ENCODE measurements at places on chromosomes 13 and 19. TPM values are rescaled to one million over a fixed set of nuclear protein-coding genes. Genes with fewer than 3 reads are reported as not detected.

DNA sequence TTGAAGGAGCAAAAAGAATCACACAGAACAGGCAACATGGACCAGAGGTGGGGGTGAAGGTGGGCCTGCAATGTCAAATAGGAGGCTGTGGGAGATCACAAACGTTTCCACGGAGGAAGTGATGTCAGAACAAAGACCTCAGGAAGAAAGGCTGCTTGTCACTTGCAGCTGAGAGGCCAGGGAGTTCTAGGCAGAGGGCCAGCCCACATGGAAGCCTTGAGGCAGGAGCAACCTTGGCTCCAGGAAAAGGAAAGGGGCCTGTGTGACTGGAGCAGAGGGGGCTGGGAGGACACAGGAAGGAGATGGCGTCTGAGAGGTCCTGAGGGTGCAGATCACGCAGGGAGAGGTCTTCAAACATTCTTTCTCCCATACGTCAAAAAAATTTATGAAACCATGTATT is 16.3 kb downstream of the ZNF160 start:
- peaks cover 81% of the 10 kb centered on the region for H3K36me3 ChIP-seq
- H3K4me3 ChIP-seq = no peak overlapping the region
- no peaks in the 10 kb centered on the region for H3K27me3 ChIP-seq
- DNase-seq = no peak

GRCh38 chr13:109412283-109412901 is 374.0 kb downstream of the IRS2 start:
- no peak for DNase-seq
- no peaks in the 10 kb centered on the region for H3K4me1 ChIP-seq
- no peak overlapping the region for H3K27ac ChIP-seq
- H3K36me3 ChIP-seq = no peaks in the 10 kb centered on the region
- no peaks in the 10 kb centered on the region for H3K27me3 ChIP-seq
- H3K4me3 ChIP-seq = no peak overlapping the region

DNA sequence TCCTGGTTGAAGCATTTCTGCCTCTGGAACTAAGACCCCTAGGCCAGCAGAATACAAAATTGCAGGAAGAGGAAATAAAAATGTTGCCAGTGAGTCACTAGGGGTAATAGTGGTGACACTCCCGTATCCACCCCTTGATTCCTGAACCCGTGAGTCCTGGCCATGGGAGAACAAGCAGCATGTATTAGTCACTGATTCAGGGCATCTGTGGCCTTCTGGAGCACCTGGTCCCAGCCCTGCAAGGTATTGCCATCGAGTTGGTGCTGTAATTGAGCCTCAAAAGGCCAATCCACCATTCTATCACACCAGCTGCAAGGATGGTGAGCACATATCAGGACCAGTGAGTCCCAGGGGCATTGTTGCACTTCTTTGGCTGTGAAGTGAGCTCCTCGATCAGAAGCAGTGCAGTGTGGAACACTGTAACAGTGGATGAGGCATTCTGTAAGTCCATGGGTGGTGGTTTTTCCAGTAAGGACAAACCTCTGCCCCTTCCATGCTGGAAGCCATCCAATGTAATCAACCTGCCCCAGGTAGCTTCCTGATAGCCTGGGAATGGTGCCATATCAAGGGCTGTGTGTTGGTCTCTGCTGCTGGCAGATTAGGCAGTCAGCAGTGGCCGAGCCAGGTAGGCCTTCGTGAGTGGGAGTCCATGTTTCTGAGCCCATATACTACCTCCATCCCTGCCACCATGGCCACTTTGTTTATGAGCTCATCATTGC is 39.6 kb downstream of the C1QTNF9 start:
- no peaks in the 10 kb centered on the region for H3K27me3 ChIP-seq
- no peak overlapping the region for H3K27ac ChIP-seq
- no peaks in the 10 kb centered on the region for H3K36me3 ChIP-seq

- H3K36me3 ChIP-seq = peaks cover 63% of the 10 kb centered on the region
- no peaks in the 10 kb centered on the region for H3K27me3 ChIP-seq
- no peak overlapping the region for H3K27ac ChIP-seq
- H3K4me1 ChIP-seq = peaks cover 38% of the 10 kb centered on the region
- H3K4me3 ChIP-seq = no peak overlapping the region
Observed at GRCh38 chr19:19448238-19448544, 42.7 kb downstream of the GATAD2A start.

- no peaks in the 10 kb centered on the region for H3K4me1 ChIP-seq
- no peak overlapping the region for H3K27ac ChIP-seq
- H3K4me3 ChIP-seq = no peak overlapping the region
- no peaks in the 10 kb centered on the region for H3K36me3 ChIP-seq
Observed at GRCh38 chr13:44249431-44249836, 124.2 kb upstream of the SERP2 start.

GRCh38 chr19:13015361-13016223 is 20.3 kb downstream of the NFIX start:
- no peak for DNase-seq
- H3K4me3 ChIP-seq = no peak overlapping the region
- H3K4me1 ChIP-seq = peaks cover 76% of the 10 kb centered on the region
- no peaks in the 10 kb centered on the region for H3K36me3 ChIP-seq
- H3K27ac ChIP-seq = peak overlapping the region; percentile 55

DNA sequence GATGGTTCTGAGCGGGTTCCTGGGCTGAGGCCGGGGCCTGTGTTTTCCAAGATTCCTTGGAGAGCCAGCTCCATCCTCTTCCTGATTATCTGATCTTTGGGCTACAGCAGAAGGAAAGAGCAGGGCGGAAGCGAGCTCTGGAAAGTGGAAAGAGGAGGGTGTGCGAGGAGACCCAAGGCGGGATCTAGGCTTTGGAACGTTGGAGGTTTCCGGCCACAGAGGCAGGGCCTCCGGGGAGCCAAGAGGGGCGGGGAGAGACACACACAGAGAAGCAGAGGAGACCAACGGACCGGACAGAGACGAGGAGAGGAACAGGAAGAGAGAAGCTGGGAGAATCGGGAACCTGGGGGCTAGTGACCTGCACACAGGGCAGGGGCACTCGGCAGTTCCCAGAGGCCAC is at the start of gene CLEC11A:
TSS of gene CLEC11A (plus strand) at position 296 of the 400 bp plus-strand sequence. CDS start 162 bp downstream, outside the sequence.
- H3K27ac ChIP-seq = peak within 1 kb of the TSS; percentile 75
- peak within 1 kb of the TSS; percentile 59 for H3K4me3 ChIP-seq
- peaks cover 76% of the 10 kb centered on the region for H3K4me1 ChIP-seq
- H3K27me3 ChIP-seq = no peaks in the 10 kb centered on the region
- DNase-seq = no peak

DNA sequence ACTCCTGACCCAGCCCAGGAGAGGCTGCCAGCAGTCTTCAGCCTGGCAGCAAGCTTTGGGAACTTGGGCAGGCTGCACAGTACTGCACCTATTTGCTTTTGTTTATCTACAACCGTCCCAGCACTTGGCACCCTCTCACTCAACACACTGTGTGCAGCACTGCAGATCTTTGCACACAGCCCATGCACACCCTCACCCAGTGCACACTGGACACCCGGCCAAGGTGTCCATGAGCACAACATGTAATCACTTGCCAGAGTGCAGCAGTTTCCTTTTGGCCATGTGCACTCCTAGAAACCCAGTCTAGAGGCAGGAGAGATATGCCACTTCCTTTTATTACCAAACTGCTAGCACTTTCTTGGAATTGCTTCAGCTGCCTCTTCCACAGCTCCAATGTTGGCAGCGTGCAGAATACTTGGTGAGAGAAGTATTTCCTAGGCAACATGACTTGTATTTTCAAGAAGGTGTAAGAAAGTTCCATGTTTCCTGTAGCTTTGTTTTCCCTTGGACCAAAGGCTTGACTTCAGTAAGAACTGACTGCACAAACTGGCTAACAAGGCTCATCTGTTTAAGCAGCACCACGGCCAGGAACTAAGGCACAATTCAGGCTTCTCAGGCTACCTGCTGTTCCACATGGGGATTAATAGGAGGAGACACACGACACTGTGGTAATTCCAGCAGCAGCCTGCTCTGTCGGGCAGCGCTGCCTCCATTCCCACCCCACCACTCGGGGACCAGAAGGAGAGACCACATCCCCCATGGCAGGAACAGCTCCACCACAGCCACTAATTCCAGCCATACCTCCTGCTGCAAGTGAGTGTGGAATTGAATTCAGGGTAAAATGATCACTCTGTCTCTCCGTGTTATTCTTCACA is 15.3 kb downstream of the ATP7B start:
- H3K4me3 ChIP-seq = peak overlapping the region; percentile 29
- peak; percentile 37 for DNase-seq
- no peaks in the 10 kb centered on the region for H3K27me3 ChIP-seq
- H3K27ac ChIP-seq = peak overlapping the region; percentile 72
- H3K36me3 ChIP-seq = peaks cover 3% of the 10 kb centered on the region

DNA sequence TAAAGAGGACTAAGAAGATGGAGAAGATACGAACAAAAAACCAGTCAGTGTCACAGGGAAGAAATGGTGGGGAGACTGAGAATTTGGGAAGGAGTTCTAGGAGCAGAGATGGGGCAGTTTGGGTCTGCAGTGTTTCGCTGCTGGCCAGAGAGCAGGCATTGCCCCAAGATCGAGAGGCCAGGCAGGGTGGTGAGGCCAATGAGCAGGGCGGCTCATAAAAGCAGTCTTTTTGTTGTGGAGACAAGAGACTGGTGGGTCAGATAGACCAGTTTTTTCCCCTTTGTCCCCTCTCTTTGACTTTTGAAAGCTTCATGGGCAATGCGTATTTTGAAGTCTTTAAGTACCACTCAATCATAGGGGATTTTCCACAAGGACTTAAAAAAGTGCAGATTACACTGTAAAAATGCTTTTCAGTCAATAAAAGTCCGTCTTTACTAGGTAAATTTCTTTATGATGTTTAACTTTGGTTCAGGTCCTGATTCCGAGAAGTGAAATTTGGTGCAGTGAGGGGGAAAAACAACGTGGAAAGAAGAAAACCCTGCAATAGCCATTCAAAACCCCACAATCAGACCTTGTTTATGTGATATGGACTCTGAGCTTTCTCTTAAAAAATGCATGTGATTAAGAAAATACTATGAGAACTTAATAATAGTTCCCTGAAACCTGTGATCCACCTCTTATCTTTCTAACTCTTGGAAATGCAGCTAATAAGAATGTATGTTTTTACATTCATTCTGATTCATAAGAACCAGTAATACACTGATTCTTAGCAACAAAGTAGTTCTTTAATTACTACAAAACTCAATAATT is 338.9 kb downstream of the KLF5 start:
- H3K36me3 ChIP-seq = no peaks in the 10 kb centered on the region
- H3K4me3 ChIP-seq = no peak overlapping the region
- no peaks in the 10 kb centered on the region for H3K27me3 ChIP-seq

The ZNF793 gene
- total RNA-seq = 0.02 TPM

The GJB6 gene
- total RNA-seq = not detected

The CYP4F11 gene
- not detected for total RNA-seq

The HIF3A gene
- not detected for total RNA-seq

All from K562 (cell line).